T-helper 1 cell (primary cell): ENCODE measurements at places on chromosomes 1 and 21.

- DNase-seq, result no peak
These were observed 595.5 kb downstream of the KIF26B start for GRCh38 chr1:245750261-245750660.

DNA sequence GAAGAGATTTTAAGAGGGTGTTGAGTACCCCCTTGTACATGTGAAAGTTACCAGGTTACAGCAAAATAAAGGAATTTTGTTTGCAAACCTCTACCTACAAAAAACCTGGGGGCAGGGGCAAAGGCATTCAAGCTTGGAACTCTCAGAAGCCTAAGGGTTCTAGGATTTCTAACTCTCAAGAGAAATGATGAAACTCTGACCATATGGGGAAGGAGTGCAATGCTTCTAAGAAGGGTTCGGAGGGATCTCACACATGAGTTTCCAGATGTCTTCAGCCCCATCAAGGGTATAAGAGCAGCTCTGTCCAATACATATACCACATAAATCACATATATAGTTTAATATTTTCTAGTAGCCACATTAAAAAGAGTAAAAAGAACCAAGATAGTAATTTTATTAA is 7.3 kb upstream of the FCGR2A start:
- DNase-seq, result no peak

DNA sequence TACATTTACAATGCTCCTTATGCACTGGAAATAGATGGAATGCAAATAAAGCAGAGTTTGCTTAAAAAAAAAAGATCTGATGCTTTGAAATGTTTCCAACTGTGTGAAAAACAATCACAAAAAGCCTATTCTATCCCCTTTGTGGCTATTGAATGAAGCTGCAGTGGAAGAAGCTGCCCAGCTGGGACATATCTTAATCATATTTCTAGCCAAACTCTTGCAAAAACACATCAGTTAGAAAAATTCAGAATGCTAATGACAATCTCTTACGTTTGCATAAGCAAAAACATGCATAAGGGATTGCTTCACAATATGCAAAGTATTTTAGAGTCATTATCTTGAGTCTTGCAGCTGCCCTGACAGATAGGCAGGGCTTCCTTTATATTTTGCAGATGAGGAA is 526.4 kb upstream of the USP24 start:
- DNase-seq, result no peak

DNA sequence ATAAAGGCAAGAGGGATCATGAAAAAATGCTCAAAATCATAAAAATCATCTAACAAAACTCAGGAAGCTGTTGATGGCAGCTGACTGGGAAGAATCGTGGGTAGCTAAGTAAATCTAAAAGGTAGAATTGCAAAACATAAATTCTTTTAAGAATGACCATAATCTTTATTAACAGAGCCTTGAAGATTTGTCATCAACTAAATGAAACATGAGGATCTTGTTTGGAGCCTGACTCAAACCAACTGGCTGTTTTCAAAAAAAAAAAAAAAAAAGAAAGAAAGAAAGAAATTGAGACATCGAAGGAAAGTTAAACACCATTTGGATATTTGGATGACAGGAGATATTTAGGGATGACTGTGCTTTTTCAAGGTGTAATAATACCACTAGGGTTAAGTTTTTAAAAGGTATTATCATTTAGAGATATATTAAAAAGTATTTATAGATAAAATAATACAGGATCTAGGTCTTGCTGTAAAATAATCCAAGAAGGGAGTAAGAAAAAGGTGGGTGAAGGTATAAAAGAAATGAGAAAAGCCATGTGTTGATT is 48.6 kb downstream of the CD34 start:
- DNase-seq, result no peak
